ENCODE measurements at places on chromosomes 13 and 19.
A peak's percentile ranks its signal among the peaks of the same experiment; 100 is the strongest.

- DNase-seq: no peak
These were observed 3.7 kb downstream of the TINCR start for GRCh38 chr19:5563935-5564612.

GRCh38 chr13:31805841-31806240 is 66.5 kb downstream of the RXFP2 start:
- no peak for DNase-seq

- DNase-seq: no peak
These were observed 96.9 kb upstream of the OXGR1 start for GRCh38 chr13:97091196-97091595.

- DNase-seq: no peak
These were observed 795.9 kb upstream of the PCDH9 start for GRCh38 chr13:68026077-68026476.

- no peak for DNase-seq
These were observed 58.7 kb upstream of the NBEA start for GRCh38 chr13:34883396-34883795.

- peak; percentile 52 for DNase-seq
These were observed 303.6 kb downstream of the MYO16 start for GRCh38 chr13:108933061-108933460.

GRCh38 chr19:41906916-41907680 is 21.2 kb downstream of the ERFL start:
- no peak for DNase-seq

DNA sequence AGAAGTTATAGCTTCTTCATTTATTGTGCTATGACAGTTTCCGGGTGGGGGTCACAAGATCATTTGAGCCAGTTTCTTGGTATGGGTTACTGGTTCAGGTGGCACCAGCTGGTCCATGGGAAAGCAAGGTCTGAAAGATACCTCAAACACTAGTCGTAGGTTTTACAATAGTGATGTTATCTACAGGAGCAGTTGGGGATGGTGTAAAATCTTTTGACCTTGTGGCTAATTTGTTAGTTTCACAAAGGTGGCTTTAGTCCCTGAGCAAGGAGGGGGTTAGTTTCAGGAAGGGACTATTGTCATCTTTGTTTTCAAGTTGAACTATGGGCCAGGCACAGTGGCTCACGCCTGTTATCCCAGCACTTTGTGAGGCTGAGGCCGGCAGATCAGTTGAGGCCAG is 24.6 kb downstream of the CHST8 start:
- DNase-seq: no peak

DNA sequence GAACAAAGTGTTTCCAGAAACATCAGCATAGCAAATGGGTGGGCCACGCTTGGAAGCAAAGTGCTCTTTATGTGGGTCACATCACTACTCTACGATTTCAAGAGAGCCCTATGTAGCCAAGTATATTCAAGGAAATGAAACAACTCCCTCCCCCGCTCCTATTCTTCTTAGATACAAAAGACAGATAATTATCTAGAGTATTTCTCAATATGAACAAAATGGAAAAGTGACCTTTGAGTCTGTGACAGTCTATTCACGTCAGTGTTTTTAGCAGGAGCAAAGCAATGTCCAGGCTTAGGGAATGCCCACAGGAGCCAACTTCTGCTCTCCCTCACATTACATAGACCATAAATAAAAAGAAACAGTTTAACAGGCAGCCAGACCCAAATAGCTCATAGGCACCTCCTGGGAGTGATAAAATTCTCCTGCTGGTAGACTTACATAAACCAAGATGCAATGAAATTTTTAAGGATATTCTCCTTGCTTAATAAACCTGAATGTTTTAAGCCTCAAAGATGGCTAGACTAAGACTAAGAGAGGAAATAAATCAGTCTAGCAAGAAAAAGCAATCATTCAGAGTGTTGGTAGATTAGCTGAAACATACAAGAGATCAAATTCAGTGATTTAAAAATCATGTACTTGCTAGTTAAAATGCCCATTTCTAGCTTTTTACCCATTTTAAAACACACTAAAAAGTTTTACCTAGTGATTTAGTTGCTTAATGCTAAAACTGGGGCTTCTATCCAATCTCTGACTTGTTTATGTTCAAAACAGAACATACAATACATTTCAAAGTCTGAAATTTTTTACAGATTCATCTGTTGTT is 182.8 kb downstream of the RGCC start:
- DNase-seq: peak; percentile 69

GRCh38 chr19:4575267-4576015 is 16.0 kb upstream of the SEMA6B start:
- DNase-seq: peak; percentile 96

- no peak for DNase-seq
These were observed 53.9 kb upstream of the KL start for GRCh38 chr13:32962342-32962741.

DNA sequence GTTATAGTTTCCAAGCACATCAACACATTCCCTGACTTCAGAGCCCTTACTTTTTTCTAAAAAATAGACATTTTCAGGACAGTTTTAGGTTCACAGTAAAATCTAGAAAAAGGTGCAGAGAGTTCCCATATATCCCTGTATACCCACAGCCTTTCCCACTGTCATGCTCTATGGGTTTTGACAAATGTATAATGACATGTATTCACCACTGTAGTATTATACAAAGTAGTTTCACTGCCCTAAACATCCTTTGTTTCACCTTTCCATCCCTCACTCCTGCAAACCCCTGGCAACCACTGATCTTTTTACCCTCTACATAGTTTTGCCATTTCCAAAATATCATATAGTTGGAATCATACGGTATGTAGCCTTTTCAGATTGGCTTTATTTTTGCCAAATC is 15.6 kb downstream of the NAA16 start:
- DNase-seq: no peak

GRCh38 chr19:30320916-30321315 is 51.3 kb upstream of the ZNF536 start:
- DNase-seq: no peak

- DNase-seq: no peak
These were observed 7.2 kb upstream of the ACER1 start for GRCh38 chr19:6340493-6341201.

DNA sequence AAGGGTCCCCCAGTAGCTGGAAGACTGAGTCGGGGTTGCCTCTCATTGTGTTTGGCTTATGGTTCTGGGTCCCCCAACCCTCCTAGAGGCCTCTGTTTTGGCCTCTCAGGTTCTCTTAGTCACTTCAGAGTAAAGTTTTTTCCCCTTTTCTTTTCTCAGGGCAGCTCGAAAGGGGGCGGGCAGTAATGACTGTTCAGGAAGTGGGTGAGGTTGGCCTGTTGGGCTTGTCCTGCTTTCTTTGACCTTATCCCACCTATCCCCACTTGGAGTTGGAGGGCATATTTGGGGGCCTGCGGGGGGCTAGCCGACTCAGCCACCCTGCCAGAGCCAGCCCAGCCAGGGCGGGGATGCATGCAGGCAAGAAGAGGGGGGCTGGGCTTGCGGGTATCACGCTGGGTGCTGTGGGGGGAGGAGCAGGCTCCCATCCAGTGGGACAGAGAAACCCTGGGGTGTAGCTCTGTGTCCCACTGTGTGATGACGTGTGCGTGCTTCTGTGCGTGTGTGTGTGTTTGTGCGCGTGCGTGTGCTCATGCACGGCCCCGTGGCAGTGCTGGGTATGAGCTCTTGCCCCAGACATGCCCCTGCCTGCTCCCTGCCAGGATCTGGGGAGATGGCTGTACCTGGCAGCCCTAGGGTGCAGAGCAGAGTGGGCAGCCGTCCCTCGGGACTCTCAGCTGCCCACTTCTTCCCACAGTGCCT is 1.4 kb downstream of the CIC start:
- DNase-seq: peak; percentile 91

DNA sequence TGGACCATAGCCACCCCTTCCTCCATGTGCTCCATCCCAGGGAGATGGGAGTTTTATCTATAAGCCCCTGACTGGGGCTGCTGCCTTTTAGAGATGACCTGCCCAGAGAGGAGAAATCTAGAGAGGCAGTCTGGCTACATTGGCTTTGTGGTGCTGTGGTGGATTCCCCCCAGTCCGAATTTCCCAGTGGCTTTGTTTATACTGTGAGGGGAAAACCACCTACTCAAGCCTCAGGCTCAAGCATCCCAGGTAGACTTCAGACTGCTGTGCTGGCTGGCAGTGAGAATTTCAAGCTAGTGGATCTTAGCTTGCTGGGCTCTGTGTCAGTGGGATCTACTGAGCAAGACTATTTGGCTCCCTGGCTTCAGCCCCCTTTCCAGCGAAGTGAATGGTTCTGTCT is 1195.7 kb upstream of the PCDH20 start:
- DNase-seq: no peak

DNA sequence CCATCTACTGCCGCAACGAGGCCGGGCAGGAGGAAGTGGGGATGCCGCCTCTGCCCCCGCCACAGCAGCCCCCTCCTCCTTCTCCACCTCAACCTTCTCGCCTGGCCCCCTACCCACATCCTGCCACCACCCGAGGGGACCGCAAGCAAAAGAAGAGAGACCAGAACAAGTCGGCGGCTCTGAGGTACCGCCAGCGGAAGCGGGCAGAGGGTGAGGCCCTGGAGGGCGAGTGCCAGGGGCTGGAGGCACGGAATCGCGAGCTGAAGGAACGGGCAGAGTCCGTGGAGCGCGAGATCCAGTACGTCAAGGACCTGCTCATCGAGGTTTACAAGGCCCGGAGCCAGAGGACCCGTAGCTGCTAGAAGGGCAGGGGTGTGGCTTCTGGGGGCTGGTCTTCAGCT is 3.4 kb upstream of the NUP62 start:
- no peak for DNase-seq

DNA sequence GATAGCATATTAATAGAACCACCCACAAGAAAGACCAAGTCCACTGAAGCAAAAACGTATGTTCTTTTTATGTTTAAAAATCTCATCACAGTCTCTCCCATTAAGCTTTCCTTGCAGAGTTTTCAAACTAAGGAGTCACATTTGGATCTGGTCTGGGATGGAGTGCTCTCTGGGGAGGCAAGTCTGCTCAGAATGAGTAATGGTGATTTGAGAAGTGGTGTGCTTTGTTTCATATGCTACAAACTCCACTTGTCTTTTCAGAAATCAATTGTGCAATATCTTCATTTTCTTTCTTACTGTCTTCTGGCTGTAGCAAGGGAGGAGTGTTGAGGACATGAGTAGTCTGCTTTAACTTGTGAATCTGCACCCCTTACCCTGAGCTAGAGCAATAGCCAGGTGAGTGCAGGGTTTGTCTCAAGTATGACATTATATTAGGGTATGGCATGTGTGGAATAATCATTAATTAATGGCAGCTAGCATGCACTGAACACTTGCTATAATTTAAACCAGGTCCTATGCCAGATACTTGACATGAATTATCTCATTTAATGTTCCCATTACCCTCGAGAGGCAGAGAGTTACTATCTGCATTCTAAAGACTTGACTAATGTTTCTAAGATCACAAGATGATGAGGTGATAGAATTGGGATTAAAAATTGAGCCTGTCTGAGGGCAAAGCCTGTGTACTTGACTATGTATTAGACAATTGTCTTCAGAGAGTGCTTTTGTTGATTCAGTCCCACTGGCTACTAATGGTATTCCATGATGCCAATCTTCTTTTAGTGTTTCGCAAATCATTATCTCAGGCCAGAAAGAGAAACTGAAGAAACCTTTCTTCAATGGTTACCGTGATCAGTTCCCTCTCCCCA is 171.8 kb downstream of the GPC6 start:
- peak; percentile 25 for DNase-seq

GRCh38 chr19:29965492-29965891 is 23.5 kb downstream of the URI1 start:
- DNase-seq: peak; percentile 51

- peak; percentile 56 for DNase-seq
These were observed 3.9 kb downstream of the ANKRD24 start for GRCh38 chr19:4186087-4186993.

DNA sequence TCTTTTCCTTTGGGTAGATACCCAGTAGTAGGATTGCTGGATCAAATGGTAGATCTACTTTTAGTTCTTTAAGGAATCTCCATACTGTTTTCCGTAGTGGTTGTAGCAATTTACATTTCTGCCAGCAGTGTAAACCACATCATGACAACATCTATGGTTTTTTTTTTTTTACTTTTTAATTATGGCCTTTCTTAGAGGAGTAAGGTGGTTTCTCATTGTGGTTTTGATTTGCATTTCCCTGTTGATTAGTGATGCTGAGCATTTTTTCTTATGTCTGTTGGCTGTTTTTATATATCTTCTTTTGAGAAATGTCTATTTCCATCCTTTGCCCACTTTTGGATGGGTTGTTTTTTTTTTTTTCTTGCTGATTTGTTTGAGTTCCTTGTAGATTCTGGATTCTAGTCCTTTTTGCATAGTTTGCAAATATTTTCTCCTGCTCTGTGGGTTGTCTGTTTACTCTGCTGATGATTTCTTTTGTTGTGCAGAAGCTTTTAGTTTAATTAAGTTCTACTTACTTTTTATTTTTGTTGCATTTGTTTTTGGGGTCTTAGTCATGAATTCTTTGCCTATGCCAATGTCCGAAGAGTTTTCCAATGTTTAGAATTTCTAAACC is 38.8 kb downstream of the TDRD3 start:
- DNase-seq: no peak

DNA sequence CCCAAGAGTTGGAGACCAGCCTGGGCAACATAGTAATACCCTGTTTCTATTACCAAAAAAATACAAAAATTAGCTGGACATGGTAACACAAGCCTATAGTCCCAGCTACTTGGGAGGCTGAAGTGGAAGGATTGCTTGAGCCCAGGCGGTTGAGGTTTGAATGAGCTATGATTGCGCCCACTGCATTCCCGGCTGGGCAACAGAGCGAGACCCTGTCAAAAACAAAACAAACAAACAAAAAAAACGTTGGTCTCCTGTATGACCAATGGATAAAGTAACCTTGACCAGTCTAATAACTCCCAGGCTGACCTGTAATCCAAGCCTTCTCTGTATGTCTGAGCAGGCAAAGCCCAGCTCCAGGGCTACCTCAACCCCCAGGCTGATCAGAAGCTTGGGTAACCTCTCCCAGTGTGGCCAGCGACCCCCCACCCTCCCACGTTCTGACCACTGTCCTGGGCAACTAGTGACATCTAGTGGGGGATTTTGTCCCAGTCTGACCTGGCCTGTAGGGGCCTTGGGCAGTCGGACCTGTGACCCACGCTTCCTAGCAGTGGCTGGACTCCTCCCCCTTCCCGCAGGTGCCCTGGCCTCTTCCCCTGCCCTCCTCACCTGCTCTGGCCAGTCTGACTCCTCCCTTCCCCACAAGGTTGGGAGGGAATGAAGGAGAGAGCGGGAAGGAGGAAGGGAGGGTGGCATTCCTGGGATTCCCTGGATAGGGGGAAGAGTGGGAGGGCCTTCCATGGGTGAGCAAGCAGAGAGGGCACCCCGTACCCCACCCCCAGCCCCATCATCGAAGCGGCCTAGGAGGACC is 1.0 kb upstream of the BCAM start:
- peak; percentile 25 for DNase-seq

All from AG10803 (cell line).